ENCODE measurements at places on chromosomes 6 and 20.

DNA sequence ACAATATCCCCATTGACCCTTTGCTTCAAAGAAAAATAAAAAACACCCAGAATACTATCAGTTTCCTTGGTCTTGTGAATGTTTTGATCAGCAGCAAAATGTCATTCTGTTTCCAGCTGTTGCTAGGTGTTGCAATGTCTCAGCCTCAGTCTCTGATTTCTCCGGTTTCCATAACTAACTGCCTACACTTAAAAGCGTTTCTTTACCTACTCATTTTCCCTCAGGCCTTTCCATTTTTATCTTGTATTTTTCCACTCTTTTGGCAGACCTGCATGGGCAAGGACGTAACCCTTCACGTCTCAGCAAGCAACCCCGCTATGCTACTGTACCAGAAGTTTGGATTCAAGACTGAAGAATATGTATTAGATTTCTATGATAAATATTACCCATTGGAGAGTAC is 49.4 kb downstream of the KAT14 start:
- no peak for DNase-seq

- no peak for DNase-seq
Measured at GRCh38 chr6:169169375-169169774, 84.3 kb downstream of the THBS2 start.

GRCh38 chr6:162973151-162973872 is 245.5 kb downstream of the PACRG start:
- peak; percentile 11 for DNase-seq

DNA sequence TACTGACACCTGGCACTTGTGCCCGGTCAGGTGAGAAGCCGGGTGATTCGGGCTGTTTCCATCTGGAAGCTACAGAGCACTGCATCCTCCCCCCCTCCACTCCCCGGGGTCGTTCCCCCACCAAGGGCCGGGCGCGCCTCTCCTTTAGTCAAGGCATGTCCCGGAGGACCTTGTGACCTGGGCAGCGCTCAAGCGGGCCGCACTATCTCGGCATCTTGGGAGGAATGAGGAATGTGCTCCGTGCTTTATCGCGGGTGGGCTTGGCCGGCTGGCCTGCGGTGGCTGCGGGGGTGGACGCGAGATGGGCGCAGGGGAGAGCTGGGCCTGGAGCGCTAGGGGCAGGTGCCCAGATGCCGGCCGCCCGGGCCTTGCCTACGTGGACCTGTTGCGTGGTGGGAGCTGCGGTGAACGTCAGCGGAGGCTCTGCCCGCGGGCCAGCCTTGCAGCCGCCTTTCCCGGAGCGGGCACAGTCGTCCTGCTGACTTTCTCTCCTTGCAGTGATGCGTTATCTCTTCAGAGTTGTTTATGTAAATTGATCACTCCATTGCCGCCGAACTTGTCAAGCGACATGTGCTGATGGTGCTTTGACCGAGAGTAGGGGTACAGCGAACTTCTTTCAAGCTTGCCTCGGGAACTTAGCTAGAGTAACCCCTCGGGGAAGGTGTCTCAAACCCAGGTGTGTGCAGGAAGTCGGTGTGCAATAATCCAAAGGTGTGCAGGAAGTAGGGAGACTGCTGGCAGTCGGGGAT is 1.1 kb downstream of the LRRC1 start:
- no peak for DNase-seq

DNA sequence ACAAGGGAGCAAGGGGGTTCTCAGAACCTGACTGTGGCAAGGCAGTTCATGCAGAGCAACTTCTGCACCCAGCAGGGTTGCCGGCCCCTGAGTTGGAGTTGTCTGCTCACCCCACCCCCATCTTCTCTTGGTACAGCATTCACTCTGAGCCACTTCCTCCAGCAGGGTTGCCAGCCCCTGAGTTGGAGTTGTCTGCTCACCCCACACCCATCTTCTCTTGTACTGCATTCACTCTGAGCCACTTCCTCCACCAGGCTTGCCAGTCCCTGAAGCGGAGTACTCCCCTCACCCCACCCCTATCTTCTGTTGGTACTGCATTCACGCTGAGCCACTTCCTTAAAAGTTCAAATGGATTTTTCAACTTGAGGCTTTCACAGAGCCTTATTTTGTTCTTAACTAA is 79.7 kb upstream of the SYNDIG1 start:
- no peak for DNase-seq

DNA sequence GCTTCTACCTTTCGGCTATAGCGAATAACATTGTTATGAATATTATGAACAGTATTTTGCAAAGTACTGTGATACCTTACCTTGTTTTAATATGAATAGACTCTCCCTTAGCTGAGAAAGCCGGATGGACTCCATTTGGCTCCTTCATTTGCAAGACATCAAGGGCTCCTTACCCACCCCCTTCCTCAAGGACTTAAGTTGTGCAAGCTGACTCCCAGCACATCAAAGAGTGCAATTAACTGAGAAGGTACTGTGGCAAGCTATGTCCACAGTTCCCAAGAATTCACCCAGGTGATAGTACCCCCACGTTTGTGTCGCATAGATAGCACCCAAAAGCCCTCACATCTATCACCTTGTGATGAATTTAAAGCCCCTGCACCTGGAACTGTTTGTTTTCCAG is 11.2 kb downstream of the CST5 start:
- no peak for DNase-seq

DNA sequence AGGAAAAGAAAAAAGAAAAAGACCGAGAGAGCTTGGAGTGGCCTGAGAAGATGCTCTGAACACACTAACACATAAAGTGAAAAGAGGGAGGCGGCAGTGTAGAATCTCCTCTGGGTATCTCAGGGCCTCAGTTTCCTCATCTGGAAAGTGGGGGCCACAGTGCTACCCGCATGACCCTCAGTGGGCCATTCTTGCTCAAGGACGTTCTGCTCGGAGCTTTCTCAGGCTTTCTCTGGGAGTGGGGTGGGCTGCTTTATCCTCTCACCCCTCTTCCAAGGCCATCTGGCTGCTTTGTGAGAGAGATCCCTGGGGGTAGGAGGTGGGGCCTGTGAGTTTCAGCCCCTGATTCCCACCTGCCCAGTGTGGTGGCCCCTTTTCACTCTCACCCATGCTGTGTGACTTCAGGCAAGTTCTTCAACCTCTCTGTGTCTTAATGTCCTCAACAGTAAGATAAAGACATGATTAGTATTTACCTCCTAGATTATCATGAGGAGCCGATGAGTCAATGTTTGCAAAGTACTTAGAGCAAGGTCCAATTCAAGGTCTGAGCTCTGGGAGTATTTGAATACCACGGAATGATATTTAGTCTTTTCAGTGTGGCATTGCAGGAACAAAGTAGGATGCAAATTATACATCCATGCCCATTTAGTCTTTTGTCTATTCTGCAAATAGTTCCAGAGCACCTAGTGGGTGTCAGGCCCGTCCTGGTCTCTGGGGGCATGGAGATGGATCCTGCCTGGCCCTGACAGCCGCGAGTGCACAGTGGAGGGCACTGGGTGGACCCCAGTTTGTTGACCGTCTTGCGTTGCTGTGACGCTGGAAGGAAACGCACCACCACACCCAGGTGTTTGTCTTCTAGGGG is 34.3 kb downstream of the SRC start:
- DNase-seq, result no peak

DNA sequence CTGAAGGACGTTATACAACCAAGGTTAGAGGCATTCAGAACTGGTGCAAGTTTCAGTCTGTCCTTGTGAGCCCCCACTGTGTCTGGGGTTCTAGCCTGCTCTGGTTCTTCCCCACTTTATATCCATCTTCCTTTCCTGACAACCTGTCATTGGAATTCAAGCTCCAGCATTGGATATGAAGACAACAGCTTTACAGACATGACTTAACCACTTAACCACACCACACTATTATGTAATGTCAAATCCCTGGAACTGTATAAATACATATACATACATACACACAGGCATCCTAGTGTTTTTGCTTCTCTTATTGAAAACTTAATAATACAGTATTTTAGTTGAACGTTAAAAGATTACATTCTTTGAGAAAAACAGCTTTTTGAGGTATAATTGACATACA is 217.9 kb upstream of the SGK1 start:
- DNase-seq, result peak; percentile 12

GRCh38 chr6:127297502-127298070 is 30.9 kb downstream of the RNF146 start:
- DNase-seq, result no peak

DNA sequence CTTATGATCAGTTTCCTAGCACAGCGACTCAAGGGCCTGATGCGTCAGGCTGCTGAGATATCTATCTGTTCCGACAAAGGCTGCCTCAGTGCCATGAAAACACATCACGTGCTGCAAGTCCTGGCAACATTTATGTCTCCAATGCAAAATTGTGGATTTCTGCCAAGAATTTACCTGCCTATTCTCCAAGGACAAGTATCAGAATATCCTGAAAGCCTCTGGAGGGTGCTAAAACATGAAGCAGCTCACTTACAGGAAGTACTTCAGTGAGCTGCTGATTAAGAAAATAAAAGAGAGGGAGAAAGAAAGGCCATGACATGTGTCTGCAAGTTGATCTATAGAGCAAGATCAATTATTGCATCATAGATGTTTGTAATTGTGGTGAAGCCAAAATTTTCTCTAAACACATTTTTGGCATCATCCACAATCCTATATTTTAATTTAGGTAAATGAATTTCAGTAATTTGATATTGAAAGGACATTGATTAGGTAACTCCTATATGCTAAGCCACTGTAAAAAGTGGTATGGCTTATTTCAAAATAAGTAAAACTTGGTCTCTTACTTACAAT is 25.8 kb upstream of the TPBG start:
- DNase-seq, result no peak

DNA sequence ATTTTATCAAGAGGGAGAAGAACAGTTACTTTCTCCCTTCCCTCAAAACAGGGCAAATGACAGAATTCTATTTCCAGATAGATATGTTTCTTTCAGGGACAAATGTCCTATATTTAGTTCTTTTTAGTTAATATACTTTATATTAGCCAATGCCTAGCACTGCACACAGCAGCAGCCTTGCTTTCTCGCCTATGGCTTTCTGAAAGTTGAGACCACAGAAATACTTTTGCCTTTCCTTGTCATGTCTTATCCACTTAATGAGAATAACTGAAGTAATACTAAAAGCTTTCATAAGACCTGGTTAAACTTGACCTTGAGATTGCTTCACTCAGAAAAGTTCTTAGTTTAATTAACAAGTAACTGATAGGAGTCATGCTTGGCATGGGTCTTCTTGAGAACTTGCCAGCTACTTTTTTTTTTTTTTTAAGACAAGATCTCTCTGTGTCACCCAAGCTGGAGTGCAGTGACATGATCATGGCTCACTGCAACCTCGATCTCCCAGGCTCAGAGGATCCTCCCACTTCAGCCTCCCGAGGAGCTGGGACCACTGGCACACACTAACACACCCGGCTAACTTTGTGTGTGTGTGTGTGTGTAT is 159.3 kb downstream of the CDKAL1 start:
- DNase-seq, result no peak

DNA sequence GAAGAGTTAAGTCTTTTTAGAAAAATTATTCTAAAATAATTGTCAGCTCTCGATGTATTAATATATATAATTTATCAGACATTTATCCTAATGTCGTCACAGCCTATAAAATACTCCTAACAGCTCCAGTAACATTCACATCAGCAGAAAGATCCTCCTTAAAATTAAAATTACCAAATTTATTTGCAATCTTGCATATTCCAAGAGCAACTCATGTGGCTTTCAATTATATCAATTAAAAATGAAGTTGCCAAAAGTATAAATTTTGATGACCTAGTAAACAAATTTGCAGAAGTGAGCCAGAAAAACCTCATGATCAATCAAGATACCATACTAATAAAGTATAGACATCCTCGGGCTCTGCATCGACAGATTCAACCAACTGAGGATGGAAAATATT is 60.2 kb downstream of the IL20RA start:
- no peak for DNase-seq

- no peak for DNase-seq
Measured at GRCh38 chr20:38471987-38472512, 593 bp upstream of the RALGAPB start.

- no peak for DNase-seq
Measured at GRCh38 chr6:139361211-139361610, 13.2 kb downstream of the CITED2 start.

DNA sequence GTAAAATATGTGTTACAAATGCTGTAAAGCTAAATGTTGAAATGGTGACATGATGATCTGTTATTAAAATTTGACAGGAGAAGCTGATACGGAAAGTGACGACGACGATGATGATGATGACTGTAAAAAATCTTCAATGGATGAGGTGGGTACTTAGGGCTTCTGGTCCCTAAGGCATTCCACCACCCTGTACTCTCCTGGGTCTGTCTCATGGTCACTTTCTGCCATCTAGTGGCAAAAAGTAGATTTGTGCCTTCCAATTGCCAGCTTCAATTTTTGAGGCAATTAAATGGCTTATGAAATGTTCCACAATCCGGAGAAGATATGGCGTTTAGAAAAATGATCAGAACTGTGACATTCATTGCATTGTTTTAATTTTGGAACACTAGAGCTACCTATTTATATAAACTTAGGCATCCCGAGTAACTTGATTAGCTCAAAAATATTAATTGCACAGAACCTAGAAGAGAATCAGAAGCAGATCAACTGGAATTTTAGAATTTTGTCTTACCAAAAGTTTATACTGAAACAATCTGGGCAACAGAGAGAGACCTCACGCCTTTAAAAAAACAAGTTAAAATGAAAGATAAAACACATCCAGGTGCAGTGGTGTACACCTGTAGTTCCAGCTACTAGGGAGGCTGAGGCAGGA is 346.5 kb upstream of the PLCB4 start:
- DNase-seq, result peak; percentile 66

DNA sequence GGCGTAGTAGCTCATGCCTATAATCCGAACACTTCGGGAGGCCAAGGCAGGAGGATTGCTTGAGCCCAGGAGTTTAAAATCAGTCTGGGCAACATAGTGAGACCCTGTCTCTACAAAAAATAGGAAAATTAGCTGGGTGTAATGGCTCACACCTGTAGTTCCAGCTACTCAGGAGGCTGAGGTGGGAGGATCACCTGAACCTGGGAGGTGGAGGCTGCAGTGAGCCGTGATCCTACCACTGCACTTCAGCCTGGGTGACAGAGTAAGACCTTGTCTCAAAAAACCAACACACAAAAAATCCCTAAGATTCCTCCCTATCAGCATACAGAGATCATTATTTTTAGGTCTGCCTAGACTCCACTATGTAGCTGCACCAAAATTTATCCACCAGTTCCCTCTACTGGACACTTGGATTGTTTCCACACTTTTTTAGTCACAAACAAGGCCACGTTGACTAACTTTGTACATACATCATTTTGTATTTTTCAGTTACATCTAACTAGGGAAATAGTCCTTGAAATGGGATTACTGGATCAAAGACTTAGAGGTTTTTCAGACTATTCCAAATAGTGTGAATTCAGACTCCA is 3.6 kb upstream of the PHF1 start:
- peak; percentile 65 for DNase-seq

GRCh38 chr20:54345301-54345724 is 130.1 kb upstream of the DOK5 start:
- DNase-seq, result peak; percentile 72

DNA sequence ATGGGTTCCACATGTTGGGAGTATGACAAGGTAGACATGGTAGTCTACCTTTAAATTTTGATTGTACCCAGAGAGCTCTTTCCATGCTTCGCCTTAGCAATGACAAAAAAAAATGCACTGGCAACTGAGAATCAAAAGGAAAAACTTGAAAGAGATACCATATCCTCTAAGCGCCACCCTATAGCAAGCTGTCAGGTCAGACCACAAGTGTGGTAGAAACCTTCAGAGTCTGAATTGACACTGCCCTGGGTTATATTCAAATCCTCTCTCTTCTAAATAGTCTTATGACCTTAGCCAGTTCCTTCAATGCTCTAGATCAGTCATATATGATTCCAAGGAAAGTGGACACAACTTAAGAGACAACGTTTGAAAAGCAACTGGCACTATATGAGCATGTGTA is 45.6 kb upstream of the SMLR1 start:
- no peak for DNase-seq

GRCh38 chr6:1463751-1464426 is 74.5 kb downstream of the FOXF2 start:
- DNase-seq, result no peak

Data from myocyte (in vitro differentiated cells).